ENCODE measurements at places on chromosomes 3 and 15.

- no peak for DNase-seq
Measured at GRCh38 chr15:57792724-57793449, 86.4 kb downstream of the POLR2M start.

GRCh38 chr3:127107002-127107401 lies 85.9 kb upstream of the PRR23E start:
- no peak for DNase-seq

DNA sequence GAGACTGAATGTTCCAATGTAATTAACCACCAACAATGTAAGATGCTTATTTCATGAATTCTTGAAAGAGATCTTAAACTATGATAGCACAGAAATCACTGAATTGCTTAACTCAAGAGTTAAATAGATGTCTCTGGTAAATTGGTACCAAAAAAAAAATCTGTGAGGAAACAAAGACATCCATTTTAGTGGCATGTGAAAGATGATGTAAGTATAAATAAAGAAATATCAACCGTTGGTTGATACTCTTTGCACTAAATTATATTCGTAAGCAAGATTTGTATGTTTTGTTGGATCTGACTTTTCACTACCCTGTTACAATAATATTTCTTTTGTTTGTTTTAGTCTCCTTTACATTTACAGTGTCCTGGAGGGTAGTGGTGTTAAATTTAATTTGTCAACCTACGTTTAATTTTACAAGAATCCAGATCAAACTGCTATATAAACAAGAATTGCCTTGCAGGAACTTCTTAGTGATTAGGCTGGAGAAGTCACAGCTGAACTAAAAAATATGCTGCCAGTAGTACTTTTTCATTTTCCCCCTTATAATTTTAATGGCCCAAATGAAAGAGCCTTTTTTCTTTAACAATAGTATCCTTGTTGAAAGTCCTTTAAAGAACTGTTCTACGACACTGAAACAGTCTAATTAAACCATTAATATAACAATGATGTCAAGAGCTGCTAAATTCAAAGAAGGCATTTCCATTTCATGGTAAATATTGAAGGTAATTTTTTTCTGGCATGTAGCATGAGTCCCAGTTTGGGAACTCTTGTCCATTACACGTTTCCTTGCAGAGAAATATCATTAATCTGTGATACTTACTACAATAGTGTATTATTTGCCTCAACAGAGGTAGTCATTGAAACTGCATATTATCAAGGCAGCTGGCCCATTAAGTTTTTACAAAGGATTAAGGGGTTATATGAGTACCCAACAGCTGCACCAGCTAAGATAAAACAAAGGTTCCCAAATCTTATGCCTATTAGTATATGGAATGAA lies 109.6 kb upstream of the PHLDB2 start:
- no peak for DNase-seq

- no peak for DNase-seq
Measured at GRCh38 chr3:42847731-42848130, 27.9 kb downstream of the CYP8B1 start.

DNA sequence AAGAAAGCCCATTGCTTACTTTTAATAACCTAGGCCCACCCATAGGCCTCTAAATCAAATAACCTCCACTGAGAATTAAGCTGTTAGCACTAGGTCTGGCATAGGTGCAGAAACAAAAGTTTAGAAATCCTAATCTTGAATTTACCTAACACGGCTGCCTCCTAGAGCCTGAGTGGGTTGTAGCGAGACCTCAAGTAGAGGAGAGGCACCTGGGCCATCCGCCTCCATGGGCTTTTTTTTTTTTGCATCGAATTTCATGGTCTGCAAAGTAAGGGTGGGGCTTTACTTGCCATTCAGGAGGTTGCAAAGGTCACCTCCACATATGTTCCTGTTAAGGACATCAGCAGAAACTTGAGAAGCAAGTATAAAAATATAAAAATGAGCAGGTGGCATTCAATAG lies 6.6 kb upstream of the TPM1 start:
- DNase-seq, result no peak

- no peak for DNase-seq
Measured at GRCh38 chr3:63824309-63824708, 5.2 kb downstream of the C3orf49 start.

- DNase-seq, result no peak
Measured at GRCh38 chr3:134543113-134543512, 57.3 kb downstream of the CEP63 start.

- no peak for DNase-seq
Measured at GRCh38 chr3:100615684-100616083, 6.3 kb downstream of the ADGRG7 start.

GRCh38 chr3:53109891-53110771 lies 20.1 kb downstream of the RFT1 start:
- DNase-seq, result no peak

DNA sequence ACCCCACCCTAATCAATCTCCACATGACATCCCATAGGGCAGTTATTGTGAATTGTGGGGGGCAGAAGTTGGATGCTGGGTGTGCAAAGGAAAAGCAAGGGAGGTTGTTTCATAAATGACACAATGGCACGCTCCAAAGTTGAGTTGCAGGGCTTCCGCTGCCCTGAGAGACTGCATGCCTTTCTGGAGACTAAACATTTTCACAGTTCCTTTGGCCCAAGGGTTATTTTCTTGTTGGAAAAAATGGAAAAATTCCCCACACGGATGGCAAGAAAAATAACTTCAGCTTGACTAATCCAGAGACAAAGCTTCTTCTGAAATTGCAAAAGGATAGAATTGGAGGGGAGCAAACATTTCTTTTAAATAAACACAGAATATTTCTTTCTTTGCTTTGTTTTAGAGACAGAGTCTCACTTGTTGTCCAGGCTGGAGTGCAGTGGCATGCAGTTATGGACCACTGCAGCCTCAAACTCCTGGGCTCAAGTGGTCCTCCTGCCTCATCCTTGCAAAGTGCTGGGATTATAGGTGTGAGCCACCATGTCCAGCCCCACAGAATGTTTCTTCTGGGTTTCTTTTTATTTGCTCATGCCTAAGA lies 19.1 kb upstream of the TPM1 start:
- no peak for DNase-seq

- no peak for DNase-seq
Measured at GRCh38 chr3:186283096-186283495, 78.9 kb downstream of the DGKG start.

- no peak for DNase-seq
Measured at GRCh38 chr15:101322854-101323477, 27.9 kb upstream of the SNRPA1 start.

- DNase-seq, result no peak
Measured at GRCh38 chr3:55826731-55827496, 339.8 kb upstream of the WNT5A start.

GRCh38 chr3:149647285-149647684 lies 10.5 kb downstream of the WWTR1 start:
- DNase-seq, result no peak

DNA sequence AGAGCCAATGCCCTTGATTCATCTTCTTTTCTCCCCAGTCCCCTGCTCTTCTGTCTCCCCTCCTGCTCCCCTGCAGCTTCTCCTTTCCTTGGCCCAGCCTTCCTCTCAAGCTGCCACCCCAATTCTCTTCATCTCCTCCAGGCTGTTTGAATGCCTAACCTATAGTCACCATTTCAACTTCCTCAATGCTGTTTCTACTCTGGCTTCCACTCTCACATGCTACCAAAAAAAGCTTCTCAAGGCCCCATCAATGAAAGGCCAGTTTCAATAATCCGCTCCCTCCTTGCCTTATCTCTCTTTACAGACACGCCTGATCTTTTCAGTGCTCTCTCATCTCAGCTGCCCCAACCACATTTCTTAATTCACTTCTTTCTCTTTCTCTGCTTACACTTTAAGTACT lies 212.2 kb upstream of the GPR149 start:
- DNase-seq, result no peak

GRCh38 chr15:93932164-93932776 lies 299.1 kb upstream of the MCTP2 start:
- no peak for DNase-seq

DNA sequence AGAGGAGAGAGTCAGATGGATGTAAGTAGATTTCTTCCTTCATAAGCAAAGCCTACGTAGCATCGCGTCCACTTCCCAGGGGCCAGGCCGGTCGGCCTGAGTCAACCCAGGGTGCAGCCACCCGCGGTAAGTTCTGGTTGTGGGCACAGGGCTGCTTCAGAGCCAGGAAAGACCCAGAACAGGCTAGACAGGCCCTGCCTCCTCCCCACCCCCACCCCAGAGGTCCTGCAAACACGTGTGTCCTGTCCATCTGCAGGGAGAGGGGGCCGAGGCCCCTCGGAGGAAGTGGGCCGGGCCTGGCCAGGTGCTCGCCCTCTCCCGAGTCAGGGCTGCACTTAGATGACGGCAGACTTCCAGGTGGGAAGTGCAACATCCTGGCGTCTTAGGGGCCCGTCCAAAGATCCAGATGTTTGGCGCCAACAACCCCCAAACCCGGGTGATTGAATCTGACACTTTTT lies 100.8 kb upstream of the ALDH1A3 start:
- DNase-seq, result no peak

- no peak for DNase-seq
Measured at GRCh38 chr3:129428007-129428375, 445 bp downstream of the EFCAB12 start.

GRCh38 chr15:90143166-90143655 lies 40.9 kb upstream of the IDH2 start:
- DNase-seq, result peak; percentile 38

- no peak for DNase-seq
Measured at GRCh38 chr3:124149771-124150170, 157.8 kb upstream of the ROPN1 start.

- DNase-seq, result no peak
Measured at GRCh38 chr15:39869858-39870515, 50.1 kb downstream of the GPR176 start.

GRCh38 chr15:93034512-93034911 lies 54.5 kb downstream of the RGMA start:
- no peak for DNase-seq

DNA sequence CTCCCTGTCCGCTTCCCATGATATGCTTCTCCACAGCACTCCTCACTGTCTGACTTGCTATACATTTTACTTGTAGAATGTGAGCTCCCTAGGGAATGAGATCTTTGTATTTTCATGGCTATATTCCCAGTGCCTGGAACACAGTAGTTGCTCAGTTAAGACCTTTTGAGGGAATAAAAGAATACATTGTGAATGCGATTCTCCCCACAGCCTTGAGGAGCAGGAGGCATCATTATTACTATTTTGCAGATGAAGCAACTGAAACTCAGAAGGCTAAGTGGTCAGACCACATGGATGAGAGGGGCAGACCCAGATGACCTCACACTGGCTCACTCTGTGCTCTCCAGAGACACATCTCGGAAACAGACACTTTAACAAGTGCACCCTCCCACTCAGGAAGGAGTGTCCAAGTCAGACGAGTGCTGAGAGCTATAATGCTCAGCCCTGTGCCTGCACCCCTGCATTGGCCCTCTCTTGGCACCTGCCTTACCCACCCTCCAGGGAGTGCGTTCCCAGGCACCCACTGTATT lies 46.8 kb downstream of the SST start:
- no peak for DNase-seq

DNA sequence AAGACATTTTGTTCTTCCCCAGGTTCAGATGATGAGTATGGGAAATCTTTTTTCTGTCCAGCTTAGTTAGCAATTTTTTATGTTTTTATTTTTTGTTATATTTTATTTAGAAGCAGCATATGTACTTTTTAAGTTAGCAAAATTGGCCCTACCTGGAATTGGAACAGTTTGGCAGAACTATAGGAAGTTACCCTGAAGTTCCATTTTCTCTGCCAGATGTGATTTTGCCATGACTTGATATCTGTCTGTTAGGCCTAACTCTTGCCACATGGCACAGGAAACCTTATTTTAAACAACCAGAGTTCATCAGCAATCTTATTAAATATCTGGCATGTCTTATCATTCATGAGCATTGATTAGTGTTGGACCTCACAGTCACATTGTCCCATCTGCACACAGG lies 67.1 kb downstream of the ADAMTSL3 start:
- DNase-seq, result no peak

- DNase-seq, result no peak
Measured at GRCh38 chr15:82805994-82806406, at the start of gene FSD2. FSD2 (minus strand) TSS chr15:82806069; CDS start chr15:82787390, 18,679 bp downstream.

DNA sequence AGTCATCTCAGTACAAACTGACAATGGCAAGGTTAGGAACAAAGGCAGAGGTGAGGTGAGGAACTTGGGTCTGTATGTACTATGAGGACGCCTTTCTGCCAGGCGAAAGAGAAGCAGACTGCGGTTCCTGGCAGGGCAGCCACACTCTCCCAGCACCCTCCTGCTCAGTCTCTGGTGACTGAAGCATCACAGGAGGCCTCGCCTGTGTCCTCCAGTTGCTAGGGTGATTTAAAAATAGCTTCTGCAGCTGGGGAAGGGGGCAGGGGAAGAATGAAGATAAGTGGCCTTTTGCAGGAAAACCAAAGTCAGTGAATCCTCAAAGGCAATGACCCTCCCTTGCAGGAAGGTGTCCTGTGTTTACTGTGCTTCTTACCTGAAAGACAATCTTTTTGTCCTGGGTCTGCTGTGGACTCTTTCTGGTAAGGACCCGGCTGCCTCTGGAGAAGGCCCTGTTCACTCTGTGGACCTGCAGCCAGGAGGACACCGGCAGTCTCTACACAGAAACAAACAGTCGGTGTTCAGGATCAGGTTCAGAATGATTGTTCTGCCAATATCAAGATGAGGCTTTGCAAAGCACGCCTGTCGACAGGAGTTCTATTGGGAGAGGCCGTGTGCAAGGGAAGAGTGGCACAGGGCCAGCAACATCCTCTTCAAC lies 65.7 kb upstream of the DGKG start:
- DNase-seq, result no peak

DNA sequence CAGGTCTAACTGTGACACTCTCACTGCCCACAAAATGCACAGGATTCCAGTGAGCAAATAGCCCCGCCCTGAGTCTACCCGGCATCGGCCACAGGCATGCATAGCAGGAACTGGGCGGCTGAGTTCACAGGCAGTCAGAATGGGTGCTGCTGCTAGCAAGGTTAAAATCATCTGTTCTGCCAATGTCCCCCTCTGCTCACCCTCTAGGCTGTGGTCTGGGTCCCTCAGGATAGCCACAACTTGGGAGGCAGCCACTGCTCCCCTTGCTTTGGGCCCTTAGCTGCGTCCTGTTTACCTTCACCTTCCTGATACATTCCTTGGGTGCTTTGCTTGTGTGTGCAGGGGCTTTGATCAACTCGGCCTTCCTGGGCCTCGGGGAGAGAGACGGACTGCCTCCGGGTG lies 232.9 kb upstream of the RGMA start:
- DNase-seq, result no peak

DNA sequence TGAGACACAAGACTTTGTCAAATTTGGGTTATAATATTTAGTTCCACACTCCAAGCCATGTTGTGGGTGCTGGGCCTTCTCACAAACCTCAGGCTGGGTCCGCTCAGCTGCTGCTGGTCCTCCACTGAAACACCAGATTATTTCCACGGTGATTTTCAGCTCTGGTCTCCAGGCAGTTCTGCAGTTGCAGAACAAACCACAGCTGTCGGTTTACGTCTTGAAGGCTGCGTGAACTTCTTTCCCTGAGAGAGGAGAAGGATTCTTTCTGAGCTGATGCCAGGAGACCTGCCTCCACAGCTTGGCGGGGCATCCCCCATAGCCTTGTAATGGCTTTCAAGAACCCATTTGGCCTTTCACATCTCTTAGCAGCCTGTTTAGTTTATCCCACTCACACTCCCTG lies 16.2 kb downstream of the GALNT15 start:
- DNase-seq, result no peak

- no peak for DNase-seq
Measured at GRCh38 chr3:186166491-186167288, 57.8 kb upstream of the ETV5 start.
